Epithelial cell of prostate (primary cell): ENCODE measurements at places on chromosomes 2 and 18.

DNA sequence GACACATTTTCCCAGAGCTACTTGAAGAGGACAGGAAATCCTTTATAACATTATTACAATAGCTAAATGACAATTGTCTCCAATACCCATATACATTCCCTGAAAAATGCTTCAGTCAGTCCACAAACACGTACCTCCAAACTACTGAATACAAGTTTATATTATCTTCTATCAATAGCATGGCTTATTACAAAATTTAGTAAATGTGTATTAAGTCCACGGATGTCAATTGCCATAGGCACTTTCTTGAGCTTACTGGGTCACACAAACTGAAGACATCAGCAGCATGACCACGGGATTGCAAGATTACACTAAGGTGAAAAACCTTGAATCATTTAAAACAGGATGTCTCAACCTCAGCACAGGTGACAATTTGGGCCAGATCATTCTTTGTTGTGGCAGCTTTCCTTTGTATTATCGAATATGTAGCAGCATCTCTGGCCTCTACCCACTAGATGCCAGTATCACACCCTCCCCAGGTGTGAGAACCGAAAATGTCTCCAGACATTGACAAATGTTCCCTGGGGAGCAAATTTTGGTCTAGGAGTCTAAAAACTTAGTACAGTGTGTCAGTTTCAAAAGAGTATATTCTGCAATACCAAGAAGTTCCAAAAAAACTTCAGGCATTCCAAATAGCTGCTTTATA lies 1.4 kb downstream of the MBD2 start:
- no peak for DNase-seq

DNA sequence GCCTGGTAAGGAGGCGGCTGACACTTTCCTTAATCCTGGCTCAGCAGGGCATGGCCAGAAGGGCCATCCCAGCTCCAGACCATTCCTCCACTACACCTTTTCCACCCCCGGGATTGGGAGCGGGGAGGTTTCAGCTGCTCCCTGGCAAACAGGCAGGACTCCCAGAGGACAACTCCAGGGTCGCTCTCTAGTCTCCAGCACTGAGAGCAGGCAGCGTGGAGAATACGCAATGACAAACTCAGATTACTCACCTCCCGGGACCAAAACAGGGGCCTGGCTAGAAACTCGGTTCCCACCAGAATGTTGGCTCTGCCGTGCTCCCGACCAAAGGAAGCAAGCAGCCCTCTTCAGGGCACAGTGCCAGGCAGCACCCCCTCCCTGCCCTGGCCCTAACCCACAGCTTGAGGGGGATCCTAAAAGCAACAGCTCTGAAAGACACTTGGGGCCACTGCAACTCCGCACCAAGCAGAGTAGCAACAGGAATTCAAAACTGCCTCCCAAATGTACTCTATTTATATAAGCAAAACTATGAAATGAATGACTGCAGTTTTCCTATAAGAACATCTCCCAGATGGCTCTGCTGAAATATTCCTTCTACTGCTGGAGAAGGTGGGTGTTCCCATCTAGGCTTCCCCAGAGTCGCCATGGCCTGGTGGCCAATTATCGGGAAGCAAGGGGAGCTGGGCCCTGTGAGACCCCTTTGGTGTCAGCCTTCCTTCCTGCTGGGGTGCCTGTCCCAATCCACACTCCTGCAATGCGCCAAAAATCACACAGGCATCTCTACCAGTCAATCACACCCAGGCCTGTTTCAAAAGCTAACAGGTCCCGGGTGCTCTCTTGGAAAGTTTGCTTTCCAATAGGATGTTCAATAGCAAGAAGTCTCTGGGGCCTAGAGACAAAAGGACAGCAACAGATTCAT lies 61.2 kb upstream of the POMC start:
- no peak for DNase-seq

- DNase-seq, result no peak
These were observed 34.1 kb upstream of the VWC2L start for GRCh38 chr2:214376618-214377285.

GRCh38 chr2:10820978-10821695 lies 8.6 kb upstream of the PDIA6 start:
- no peak for DNase-seq

- no peak for DNase-seq
These were observed 2.8 kb downstream of the ABCB6 start for GRCh38 chr2:219215871-219216534.

- no peak for DNase-seq
These were observed 51.2 kb downstream of the MBP start for GRCh38 chr18:77081390-77081778.
